MG63 (cell line): ENCODE measurements at places on chromosomes 5 and 9. TPM values are rescaled to one million over a fixed set of nuclear protein-coding genes. Genes with fewer than 3 reads are reported as not detected.

PRRX2 gene
- total RNA-seq = 20.1 and 38.4 TPM in 2 replicates

DNA sequence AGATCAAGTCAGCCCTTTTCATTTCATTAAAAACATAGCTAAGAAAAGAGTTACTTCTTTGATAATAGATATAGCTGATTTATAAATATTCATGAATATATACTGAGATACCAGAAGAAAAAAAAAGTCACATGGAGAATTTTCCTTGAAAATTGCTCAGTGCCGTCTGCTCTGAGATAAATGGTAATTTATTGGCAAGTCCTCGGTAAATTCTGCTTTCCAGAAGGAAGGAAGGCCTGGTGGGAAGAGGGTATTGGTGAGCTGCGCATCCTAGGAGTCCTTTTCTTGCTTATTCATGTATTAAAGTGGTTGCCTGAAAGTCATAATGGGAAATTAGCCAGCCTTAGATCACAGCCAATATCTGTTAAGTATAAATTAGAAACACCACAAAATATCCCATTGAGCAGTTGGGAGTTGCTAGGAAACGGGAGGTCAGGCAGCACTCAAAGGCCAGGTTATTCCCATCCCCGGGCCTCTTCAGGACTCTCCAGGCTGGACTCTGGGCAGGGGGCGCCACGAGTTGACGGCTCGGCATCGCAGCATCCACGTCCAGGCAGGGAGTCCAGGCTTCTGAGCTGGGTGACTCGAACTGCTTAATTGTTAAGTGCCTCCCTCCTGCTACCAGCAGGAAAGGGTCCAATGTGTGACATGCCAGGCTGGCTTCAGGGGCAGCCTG is 116.7 kb upstream of the RETREG1 start:
- no peak for DNase-seq

DNA sequence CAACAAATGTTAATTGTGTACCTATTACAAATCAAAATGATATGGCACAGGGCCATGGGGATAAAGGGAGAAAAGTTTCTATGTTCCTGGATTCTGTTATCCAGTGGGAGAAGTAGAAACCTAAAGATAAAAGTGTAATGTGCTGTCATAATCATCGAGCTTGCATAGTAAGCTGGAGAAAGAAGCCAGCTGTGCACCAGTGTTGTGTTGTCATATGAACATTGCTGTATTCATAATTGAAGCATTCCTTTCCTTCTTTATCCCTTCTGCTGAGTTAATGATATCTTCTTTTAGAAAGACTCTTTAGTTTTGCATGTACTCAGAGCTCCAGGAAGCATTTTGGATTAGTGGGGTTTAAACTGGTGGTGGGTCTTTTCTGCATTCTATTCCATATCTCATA is 39.5 kb downstream of the NTRK2 start:
- DNase-seq = no peak

PCDH12 gene
- 8.4 TPM in 1 of 2 replicates, not detected in the other for total RNA-seq

DNA sequence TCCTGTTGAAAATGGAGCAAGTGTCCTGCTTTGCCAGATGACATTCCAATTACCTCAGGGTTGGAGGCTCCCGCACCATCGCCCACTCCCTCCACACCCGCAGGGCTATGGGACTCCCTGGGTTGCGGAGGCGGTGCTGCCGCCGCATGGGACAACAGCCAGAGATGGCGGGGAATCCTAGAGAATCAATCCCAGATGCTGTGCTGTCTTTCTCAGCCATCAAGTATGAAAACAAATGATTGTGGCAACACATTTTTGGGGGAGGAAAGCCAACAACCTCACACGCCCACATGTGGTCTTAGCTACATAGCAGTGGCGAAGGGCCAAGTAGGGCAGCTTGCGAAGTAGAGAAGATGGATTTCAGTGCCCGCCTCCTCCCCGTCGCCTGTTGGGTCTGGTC is 46.7 kb downstream of the IL31RA start:
- DNase-seq = peak; percentile 96

DNA sequence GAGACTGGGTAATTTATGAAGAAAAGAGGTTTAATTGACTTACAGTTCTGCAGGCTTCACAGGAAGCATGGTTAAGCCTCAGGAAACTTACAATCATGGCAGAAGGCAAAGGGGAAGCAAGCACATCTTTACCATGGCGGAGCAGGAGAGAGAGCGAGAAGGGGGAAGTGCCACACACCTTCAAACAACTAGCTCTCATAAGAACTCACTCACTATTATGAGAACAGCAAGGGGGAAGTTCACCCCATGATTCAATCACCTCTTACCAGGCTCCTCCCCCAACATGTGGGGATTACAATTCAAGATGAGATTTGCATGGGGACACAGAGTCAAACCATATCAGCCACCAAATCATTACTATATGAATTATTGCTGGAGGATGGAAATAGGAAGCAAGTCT is 30.3 kb upstream of the STX17 start:
- DNase-seq = no peak

CYLC2 gene
- total RNA-seq = not detected in 2 replicates

GRCh38 chr5:142324136-142324870 is 518 bp downstream of the SPRY4 start:
- DNase-seq = peak; percentile 67

DNA sequence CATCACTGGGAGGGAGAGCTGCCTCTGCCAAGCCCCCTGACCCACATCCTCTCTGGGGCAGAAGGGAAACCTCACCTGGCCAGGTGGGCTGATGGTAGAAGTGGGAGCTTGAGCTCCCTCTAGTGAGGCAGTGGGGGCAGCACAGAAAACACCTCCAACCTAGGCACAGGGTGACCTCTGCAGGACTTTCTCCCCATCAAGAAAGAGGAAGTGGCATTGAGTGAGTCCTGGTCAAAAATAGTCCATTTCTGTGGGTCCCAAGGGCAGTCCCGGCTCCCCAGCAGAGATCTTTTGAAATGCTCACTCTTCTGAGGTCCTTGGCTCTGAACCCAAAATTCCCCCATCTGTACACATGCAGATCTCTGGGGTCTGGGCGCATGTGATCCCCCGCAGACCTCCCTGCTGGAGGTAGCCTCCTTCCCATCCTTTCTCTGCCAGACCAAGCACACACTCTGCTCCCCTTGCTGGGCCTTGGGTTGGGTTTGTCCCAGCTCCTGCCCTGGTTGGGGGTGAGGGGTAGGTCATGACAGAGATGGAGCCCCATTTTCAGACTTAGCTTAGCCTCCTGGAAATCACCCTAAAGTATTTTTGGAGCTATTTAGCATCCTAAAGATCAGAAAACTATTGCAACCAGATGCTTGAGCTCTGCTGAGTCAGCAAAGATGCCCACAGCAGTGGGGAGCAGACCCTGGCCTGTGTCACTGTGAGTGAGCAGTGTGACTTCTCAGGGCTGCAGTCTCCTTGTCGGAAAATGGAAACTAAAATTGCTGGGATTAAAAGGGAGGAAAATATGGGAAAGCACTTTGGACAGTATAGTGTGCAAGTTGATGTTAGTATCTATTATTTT is 41.6 kb upstream of the LCP2 start:
- DNase-seq = no peak

- DNase-seq = no peak
These were observed 11.6 kb upstream of the CEL start for GRCh38 chr9:133050142-133050541.

F2RL1 gene
- total RNA-seq = 1.2 TPM in 2 replicates

DNA sequence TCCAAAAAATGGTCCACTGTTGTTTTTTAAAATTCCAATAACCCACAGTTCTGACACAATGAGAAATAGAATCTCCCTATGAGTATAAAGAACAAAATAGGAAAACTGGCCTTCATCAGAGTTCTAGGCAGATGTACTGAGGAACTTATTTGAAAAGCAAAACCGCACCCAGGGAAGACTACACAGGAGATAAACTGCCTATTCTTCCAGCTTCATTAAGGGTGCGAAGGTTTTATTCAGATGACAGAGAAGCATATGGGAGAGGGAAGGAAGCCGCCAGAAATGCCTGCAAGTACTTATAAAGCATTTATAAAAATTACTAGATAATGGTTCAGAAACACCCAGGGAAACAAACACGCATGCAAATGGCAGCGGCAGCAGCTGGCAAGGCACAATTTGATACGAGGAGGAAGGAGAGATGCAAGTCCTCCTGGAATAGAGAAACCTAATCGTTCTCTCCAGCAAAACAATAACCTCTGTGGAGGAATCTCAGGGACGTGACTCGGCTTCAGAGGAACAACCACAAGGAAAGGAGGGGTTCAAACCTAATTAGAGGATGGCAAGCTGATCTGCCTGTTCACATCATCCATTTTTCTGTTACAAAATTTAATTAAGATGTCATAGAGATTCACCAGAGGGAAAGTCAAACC is 9.0 kb downstream of the TTLL11 start:
- no peak for DNase-seq

DNA sequence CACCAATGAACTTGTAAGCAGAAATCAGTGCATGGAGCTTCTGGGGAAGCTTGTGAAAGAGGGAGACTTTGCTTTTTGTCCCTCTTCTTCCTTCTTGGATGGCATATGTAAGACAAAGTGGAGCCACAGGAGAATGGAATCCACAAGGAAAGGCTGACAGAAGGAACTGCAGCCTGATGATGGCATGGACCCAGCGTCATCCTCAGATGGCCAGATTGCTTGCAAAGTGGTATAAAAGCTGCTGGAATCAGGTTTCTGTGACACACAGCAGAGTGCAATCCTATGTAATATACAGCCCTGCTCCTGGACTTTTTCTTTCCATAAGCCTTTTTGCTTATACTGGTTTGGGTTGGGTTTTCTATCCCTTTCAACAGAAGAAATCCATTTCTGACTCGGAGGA is 31.4 kb upstream of the SPARC start:
- DNase-seq = no peak

DNA sequence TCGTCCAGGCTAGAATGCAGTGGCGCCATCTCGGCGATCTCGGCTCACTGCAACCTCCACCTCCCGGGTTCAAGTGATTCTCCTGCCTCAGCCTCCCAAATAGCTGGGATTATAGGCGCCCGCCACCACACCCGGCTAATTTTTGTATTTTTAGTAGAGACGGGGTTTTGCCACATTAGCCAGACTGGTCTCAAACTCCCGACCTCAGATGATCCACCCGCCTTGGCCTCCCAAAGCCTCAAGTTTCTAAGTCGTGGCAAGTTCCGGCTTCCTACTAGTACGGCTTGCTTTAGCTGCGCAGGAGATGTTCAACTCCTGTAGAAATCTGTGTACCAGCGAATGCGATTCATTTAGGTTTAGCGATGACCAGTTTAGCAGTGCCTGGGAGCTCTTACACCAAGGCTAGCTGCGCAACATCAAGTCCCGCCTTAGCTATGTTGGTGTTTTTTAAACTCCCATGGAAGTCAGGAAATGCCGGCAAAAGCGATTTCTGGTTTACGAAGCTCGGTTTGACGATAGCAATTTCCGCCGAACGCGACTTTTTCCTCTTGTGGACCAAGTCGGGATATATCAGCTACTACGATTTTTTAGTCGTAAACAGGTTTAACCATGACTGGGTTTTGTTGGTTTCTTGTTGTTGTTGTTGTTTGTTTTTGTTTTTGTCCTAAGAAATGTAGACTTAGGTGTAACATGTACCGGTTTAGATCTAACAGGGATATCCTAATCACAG is 46.4 kb downstream of the ANXA2R start:
- DNase-seq = peak; percentile 41

HMGCR gene
- total RNA-seq = 21.5 and 27.4 TPM in 2 replicates

- DNase-seq = no peak
These were observed 279.3 kb downstream of the ASTN2 start for GRCh38 chr9:117135501-117136098.

CNTNAP3 gene
- total RNA-seq = 2.7 and 3.2 TPM in 2 replicates

RANBP17 gene
- 5.5 and 10.1 TPM in 2 replicates for total RNA-seq

- no peak for DNase-seq
These were observed 61.8 kb upstream of the RAD23B start for GRCh38 chr9:107221321-107221720.

GRCh38 chr5:56026863-56027300 is 32.1 kb upstream of the IL6ST start:
- no peak for DNase-seq

GRCh38 chr9:14147738-14148137 is 166.2 kb downstream of the NFIB start:
- DNase-seq = peak; percentile 91

DNA sequence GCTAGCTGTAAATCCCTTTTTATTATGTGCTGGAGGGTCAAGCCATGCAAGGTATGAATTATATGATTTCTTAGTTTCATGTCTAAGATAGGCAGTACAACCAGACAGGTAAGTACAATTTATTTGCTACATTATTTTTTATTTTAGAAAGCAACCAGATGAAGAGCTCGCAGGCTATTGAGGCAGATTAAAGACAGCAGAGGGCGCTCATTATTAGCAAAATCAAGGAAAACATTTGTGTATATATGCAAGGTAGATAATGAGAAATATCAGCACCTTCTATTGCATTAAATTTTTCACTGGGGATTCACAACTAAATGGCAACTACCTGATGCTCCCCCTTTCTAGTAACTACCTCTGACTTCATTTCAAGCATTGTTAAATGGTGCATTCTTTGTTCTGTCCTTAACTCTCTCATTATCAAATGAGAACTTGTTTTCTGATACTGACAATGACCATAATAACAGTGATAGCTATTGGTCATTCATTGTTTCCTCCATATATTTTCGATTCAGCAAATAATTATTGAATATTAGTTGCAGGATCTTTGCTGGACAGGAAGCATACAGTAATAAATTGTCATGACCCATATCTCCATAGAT is 8.6 kb downstream of the SCGB3A2 start:
- DNase-seq = no peak

DNA sequence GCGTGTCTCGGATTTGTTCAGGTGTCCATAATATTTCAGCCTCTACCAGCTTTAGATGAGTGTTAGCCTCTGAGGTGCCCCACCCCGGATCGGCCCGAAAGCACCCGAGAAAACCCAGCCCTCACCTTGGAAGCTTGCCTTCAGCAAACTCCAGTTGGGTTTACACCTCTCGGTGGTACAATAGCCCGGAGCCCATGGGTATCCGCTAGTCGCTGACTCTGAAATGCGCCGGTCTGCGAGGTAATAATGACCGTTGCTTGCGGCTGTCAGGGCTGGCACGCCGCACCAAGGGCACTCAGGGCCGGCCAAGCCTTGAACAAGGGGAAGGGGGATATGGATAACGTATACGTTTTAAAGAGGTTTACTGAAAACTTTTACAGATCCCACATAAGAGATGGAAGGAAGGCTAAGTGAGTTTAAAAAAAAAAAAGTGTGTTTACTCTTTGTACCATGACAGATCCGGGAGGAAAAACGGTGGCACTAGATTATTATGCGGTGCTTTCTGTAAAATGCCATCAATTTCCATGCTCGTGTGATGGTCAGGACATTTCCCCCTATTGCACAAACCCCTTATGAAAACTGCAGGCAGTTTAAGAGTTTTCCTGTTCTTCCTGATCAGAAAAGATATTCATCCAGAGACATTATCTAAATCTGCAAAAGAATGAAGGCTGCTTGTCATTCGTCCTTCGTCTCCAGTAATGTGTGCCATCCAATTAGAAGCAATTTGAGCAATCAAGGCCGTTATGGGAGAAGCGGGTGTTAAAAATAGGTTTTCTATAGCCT is 124.2 kb downstream of the TMEM161B start:
- no peak for DNase-seq

LPAR1 gene
- 168 and 199 TPM in 2 replicates for total RNA-seq

- DNase-seq = no peak
These were observed 66.9 kb downstream of the ZCCHC7 start for GRCh38 chr9:37187292-37187691.

DNA sequence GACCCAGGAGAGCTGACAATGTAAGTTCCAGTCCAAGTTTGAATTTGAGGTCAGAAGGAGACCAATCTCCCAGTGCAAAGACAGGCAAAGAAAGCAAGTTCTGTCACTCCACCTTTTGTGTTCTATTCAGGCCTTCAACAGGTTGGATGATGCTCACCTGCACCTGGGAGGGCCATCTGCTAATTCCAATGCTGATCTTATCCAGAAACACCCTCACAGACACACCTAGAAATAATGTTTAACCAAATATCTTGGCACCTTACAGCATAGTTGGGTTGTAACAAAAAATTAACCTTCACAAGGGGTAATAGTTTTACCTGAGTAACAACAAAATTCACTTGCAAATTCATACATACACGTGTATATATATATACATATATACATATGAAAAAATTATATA is 190.8 kb downstream of the DIRAS2 start:
- DNase-seq = no peak
